Stimulated activated CD4-positive, alpha-beta T cell treated with anti-CD3 and anti-CD28 coated beads, Interleukin-4, amount 100 ng/mL, for 48 hours (primary cell): ENCODE measurements at places on chromosomes 3 and 15.

DNA sequence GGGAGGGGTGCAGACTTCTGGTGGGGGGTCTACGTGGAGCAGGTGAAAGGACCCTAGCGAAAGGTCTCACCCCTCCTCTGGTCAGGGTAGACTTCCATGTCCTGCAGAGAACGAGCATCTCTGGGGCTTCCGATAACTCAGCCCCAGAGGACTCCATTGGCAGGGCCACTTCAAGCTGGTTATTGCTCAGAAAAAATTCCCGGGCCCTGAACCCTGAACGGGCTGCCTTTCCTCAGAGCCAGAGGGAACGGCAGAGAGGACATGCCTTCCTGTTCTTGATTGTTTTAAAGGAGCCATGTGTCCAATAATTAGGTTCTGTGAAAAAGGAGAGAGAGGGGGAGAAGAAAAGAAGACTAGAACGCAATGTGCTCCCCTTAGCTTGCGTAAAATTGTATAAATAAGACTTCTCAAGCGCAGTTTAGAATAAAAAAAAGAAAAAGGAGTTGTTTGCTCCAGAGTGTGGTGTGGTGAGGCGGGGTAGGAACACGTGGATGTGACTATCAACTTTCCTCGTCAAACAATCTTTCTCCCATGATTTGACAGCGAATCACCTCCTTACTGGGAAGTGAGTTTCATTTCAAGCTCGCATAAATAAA lies 193.4 kb upstream of the UBE2E1 start:
- no peak for DNase-seq

DNA sequence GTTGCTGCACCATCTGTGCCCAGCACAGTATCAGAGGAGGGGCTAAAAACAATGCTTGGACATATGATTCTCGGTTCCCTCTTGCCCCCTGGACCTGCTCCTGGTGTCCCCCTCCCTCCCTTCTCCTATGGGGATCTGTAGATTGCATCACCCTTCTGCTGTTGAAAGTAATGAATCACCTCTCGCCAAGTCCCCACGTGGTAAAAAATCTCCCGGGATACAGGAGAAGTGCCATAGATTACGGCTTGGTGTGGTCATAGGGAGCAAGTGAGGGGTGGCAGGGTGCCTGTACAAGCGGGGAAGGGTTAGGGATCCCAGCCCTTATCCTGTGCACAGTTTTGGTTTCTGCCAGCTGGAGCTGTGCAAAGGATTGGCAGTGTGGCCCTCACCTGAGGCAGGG lies 37.7 kb downstream of the AMOTL2 start:
- no peak for DNase-seq

GRCh38 chr15:101425787-101426365 lies 63.6 kb downstream of the PCSK6 start:
- DNase-seq: no peak

DNA sequence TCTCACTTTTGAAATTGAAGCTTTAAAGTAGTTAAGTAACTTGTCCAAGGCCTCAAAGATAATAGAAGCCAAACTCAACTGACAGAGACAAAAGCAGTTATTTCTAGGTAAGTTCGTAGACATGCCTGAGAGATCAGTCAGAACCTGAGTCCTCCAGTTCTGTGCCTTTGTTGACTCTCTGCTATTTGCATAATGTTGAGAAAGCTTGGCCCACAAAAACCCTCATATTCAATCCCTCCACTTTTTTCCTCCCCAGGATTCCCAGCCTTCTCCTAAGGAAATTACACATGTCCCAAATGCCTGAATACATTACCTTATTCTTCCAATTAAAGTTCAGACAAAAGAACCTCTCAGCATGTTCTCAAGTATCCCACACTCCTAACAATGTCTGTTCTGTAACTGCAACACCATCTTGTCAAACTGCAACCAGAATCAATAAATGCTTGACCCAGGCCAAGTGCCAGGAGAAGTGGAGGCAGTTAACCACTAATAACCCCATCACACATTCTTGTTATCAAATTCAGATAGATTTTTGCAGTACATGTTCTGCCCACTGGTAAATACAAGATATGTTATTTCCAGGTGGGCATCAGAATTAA lies 217.8 kb downstream of the LRRC3B start:
- no peak for DNase-seq

DNA sequence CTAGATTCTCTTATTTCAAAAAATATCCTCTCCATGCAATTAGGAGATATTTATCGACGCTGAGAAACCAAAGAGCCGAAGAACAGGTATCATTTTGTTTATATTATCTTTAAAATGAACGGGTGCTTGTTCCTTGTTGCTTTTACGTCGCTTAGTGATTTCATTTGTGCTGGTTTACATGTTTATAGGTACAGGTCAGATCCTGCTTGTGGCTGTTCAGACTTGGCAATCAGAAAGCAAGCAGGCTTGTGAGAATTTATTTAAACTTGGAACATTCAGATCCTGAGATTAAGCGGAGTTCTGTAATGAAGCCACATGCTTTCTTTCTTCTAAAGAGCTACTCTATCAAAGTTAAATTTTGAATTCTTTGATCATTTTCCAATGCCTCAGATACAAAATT lies 43.0 kb upstream of the ATP2C1 start:
- DNase-seq: no peak

GRCh38 chr3:161017971-161018370 lies 87.2 kb downstream of the B3GALNT1 start:
- no peak for DNase-seq

DNA sequence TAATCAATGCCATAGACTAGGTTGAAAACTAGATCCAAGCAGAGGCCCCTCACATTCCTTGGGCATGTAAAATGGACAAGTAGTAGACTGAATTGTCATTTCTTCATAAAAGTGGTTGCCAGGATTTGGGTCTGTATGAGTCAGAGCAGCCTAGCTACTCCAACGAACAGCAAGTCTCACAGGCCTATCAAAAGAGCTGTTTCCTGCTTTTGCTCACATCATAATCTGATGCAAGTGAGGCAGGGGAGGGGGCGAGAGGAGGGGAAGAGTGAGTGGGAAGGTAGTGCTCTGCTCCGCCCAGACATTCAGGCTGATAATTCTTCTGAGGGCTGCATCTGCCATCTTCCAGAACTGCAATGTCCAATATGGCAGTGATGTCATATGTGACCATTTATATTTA lies 228.9 kb upstream of the PRICKLE2 start:
- no peak for DNase-seq

GRCh38 chr3:115697263-115698053 lies 74.1 kb downstream of the GAP43 start:
- no peak for DNase-seq

GRCh38 chr3:140767566-140767965 lies 89.7 kb downstream of the TRIM42 start:
- DNase-seq: no peak

- no peak for DNase-seq
These were observed 48.9 kb upstream of the CPNE4 start for GRCh38 chr3:132083583-132084279.

- DNase-seq: no peak
These were observed 70.4 kb downstream of the FLNB start for GRCh38 chr3:58078610-58079009.

- DNase-seq: no peak
These were observed 478.9 kb upstream of the GOLIM4 start for GRCh38 chr3:168574455-168575158.

- no peak for DNase-seq
These were observed 183.8 kb downstream of the ATG7 start for GRCh38 chr3:11455956-11456355.

DNA sequence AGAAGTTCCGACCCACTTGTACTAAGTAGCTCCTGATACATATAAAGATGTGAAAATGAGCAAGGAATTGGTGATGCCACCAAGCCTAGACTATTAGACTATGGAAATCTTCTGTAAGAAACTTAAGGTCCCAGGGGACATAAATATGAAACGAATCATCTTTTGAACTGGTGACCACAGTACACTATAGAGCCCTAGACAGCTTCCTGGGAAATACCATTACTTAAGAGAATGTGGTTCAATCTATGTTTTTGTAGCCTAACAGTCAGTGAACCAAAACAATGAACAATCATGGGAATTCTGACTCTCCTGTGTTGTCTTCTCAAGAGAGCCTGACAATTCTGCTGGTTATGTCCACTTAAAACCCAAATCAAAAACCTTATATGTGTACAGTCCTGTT lies 191.6 kb downstream of the GREM1 start:
- no peak for DNase-seq

- DNase-seq: no peak
These were observed 256.8 kb upstream of the RARB start for GRCh38 chr3:25171118-25171807.

- no peak for DNase-seq
These were observed 1.7 kb downstream of the HEG1 start for GRCh38 chr3:125054062-125054448.

- no peak for DNase-seq
These were observed 1.8 kb upstream of the HAPLN3 start for GRCh38 chr15:88897142-88897455.

DNA sequence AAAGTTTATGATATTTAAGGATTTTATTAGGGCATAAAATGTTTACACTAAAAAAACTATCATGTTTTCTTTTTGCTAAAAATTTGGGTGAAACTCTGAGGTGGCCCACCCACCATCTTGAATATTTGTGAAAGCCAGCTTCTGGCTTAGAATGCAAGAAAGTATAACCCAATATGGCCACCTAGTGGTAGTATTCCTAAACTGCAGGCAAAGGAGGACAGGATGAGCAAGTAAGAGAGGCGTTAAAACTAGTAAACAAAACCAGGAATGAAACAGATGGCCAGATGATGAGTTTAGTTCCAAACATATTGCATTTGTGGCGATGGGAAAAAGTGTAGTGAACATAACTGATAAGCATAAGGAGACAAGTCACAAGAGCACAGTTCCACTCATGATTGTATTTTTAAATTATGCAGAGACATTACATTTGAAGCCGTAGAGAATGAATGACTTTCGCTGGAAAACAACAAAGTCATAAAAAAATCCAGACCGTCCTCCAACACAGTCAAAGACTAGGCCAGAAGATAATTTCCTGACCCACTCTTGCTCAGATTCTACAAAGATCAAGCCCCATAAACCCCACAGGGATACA lies 103.3 kb upstream of the PRTG start:
- no peak for DNase-seq
